ENCODE measurements at places on chromosomes 3 and 15. TPM values are rescaled to one million over a fixed set of nuclear protein-coding genes. Genes with fewer than 3 reads are reported as not detected.

Gene GPR15
- total RNA-seq, result not detected

Gene TMEM212
- not detected for total RNA-seq

Gene RASSF1
- 26.9 TPM for total RNA-seq

Gene FOXL2
- 18.2 TPM for total RNA-seq

Gene CHST2
- 69.1 TPM for total RNA-seq

Gene HHLA2
- total RNA-seq, result not detected

Gene GOLGA6B
- total RNA-seq, result not detected

Gene SYNPR
- total RNA-seq, result not detected

Gene C2CD4A
- total RNA-seq, result not detected

Gene UACA
- total RNA-seq, result 382 TPM

Gene PIGBOS1
- 9.3 TPM for total RNA-seq

Gene CCDC13
- 0.57 TPM for total RNA-seq

Gene ADPRH
- total RNA-seq, result 3.7 TPM

Gene POTEB3
- not detected for total RNA-seq

Gene CELSR3
- 2.4 TPM for total RNA-seq

Gene GOLGA8K
- not detected for total RNA-seq

Gene AADAC
- total RNA-seq, result 0.43 TPM

Gene DAZL
- total RNA-seq, result 0.14 TPM

Gene NAALADL2
- total RNA-seq, result 2.7 TPM

Gene LYZL4
- total RNA-seq, result not detected

Gene SYNM
- total RNA-seq, result 10.6 TPM

Gene GOLGA6L4
- 1.1 TPM for total RNA-seq

Gene ST3GAL6
- total RNA-seq, result 6.9 TPM

Gene PIERCE2
- total RNA-seq, result 1.8 TPM

Gene TICRR
- 0.44 TPM for total RNA-seq

Gene CHDH
- 0.29 TPM for total RNA-seq

Gene MYRIP
- total RNA-seq, result not detected

Gene WDR93
- total RNA-seq, result not detected

Gene DPPA2
- not detected for total RNA-seq

Gene SKOR1
- total RNA-seq, result 0.22 TPM

Gene LSMEM2
- not detected for total RNA-seq

Gene MGLL
- 123 TPM for total RNA-seq

Gene SPTSSB
- total RNA-seq, result not detected

Gene LSAMP
- total RNA-seq, result under 0.01 TPM
